ENCODE measurements at places on chromosomes 7 and 10. TPM values are rescaled to one million over a fixed set of nuclear protein-coding genes. Genes with fewer than 3 reads are reported as not detected.

DNA sequence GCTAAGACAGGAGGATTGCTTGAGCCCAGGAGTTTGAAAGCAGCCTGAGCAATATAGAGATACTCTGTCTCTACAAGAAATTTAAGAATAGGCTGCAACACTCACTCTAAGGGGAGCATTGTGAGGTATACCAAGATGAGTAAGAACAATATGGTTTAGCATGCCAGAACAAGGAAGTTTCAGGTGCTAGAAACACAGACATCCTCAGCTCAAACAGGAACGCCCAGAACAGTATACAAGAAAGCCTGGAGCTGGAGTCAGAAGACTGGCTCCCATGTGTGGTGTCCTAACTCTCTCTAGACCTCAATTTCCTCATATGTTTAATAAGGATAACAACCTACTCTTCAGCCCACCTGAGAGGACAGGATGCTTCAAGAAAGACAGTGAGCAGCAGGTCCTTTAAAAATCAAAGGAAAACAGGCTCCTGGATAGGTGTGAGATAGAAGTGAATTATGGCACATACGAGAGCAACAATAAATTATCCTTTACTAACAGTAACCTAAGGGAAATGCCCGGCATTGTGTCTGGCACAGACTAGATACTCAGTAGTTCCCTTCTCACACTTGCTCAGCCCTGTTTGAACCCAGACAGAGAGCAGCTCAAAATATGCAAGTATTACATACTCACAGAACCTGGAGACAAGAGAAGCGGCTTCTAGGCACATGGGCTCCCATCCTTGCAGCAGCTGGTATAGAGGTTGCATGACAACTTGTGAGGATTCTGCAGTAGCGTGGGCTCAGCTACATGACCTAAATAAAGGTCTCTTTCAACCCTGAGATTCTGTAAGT, 45.4 kb downstream of the KAT6B start:
- H3K27ac ChIP-seq: no peak overlapping the region
- no peaks in the 10 kb centered on the region for H3K4me1 ChIP-seq
- H3K27me3 ChIP-seq: no peaks in the 10 kb centered on the region
- DNase-seq: no peak

PLAU gene
- total RNA-seq: 15.3 TPM

GRCh38 chr7:36349626-36350025, 40.0 kb upstream of the ANLN start:
- H3K27me3 ChIP-seq: no peaks in the 10 kb centered on the region
- H3K4me3 ChIP-seq: no peak overlapping the region
- H3K36me3 ChIP-seq: no peaks in the 10 kb centered on the region
- DNase-seq: no peak

- no peak for DNase-seq
- no peaks in the 10 kb centered on the region for H3K27me3 ChIP-seq
- no peak overlapping the region for H3K4me3 ChIP-seq
- H3K4me1 ChIP-seq: no peaks in the 10 kb centered on the region
Observed at GRCh38 chr10:19245889-19246752, 197.5 kb downstream of the MALRD1 start.

HOXA6 gene
- 19.1 TPM for total RNA-seq

DNA sequence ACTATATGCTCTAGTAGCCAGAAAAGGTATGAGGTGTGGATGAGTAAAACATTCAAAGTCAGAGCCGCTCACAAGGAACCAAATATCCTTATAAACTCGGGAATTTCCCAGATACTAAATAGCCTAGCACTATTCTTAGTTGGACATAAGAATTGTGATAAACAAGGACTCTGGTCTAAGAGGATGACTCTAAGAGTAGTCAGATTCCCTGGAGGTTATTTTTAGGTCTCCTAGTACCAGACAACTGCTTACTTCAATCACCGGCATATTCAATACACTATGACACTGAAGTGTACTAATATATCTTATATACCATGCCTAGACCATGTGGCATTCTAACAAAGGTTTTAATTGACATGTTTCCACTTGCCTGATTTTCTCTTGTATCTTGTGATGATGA, 56.5 kb downstream of the LMBR1 start:
- no peak overlapping the region for H3K4me3 ChIP-seq
- no peaks in the 10 kb centered on the region for H3K27me3 ChIP-seq
- DNase-seq: no peak
- H3K27ac ChIP-seq: no peak overlapping the region

NCF1 gene
- not detected for total RNA-seq

PRR15 gene
- 2.3 TPM for total RNA-seq

DNA sequence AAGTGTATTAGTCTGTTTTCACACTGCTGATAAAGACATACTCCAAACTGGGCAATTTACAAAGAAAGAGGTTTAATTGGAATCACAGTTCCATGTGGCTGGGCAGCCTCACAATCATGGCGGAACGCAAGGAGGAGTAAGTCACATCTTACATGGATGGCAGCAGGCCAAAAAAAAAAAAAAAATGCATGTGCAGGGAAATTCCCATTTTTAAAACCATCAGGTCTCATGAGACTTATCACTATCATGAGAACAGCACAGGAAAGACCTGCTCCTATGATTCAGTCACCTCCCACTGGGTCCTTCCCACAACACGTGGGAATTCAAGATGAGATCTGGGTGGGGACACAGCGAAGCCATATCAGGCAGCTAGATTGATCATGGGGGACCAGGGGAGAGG, 136.8 kb downstream of the EXOC4 start:
- H3K27me3 ChIP-seq: no peaks in the 10 kb centered on the region
- H3K36me3 ChIP-seq: no peaks in the 10 kb centered on the region
- H3K27ac ChIP-seq: no peak overlapping the region
- DNase-seq: no peak
- H3K4me1 ChIP-seq: no peaks in the 10 kb centered on the region

DNA sequence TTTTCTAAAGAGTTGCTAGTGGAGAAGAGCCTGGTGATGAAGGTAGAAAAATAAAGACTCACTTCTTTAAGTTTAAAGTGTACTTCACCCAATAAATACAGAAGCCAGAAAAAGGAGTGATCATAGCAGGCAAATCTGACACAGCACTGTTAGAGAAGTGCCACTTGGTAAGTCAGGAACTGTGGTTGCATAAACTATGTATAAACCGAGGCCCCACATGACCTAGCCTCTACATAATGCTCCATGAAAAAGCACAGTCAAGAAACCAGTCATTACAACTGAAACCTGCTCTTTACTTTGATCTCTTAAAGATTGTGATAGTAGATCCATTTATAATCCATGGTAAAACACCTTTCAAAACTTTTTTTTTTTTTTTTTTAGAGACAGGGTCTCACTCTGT, 172.1 kb upstream of the PHYHIPL start:
- H3K36me3 ChIP-seq: no peaks in the 10 kb centered on the region
- DNase-seq: no peak

GRCh38 chr10:31698181-31698830, 230.3 kb downstream of the ARHGAP12 start:
- no peak overlapping the region for H3K4me3 ChIP-seq
- DNase-seq: peak; percentile 85
- H3K27me3 ChIP-seq: no peaks in the 10 kb centered on the region
- H3K36me3 ChIP-seq: no peaks in the 10 kb centered on the region
- peaks cover 10% of the 10 kb centered on the region for H3K4me1 ChIP-seq

- H3K27me3 ChIP-seq: no peaks in the 10 kb centered on the region
- H3K36me3 ChIP-seq: no peaks in the 10 kb centered on the region
- no peaks in the 10 kb centered on the region for H3K4me1 ChIP-seq
- H3K27ac ChIP-seq: no peak overlapping the region
- no peak for DNase-seq
- no peak overlapping the region for H3K4me3 ChIP-seq
Observed at GRCh38 chr10:86440874-86441843, 74.6 kb upstream of the GRID1 start.

- peaks cover 5% of the 10 kb centered on the region for H3K4me1 ChIP-seq
- no peak for DNase-seq
- H3K27me3 ChIP-seq: no peaks in the 10 kb centered on the region
- peak overlapping the region; percentile 64 for H3K27ac ChIP-seq
- H3K36me3 ChIP-seq: no peaks in the 10 kb centered on the region
Observed at GRCh38 chr7:134804351-134804750, 24.9 kb downstream of the CALD1 start.

DNA sequence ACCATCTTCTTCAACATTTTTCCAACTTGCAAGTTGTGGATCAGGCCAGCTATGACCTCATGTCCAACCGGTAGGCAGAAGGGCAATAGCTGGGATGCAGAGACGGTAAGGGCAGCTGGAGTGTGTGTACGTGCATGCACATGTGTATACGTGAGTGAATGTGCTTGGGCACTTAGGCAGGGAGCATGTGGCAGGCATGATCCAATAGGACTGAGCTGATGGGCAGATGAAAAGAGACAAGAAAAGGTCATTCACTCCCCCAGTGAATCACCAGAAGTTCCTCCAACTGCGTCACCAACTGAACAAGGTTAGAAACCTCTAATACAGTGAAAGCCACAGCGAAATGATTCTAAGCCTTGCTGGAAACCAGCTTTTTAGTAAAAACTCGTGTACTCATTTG, 176.1 kb downstream of the FGFR2 start:
- H3K36me3 ChIP-seq: no peaks in the 10 kb centered on the region
- no peak overlapping the region for H3K27ac ChIP-seq
- no peak for DNase-seq
- no peaks in the 10 kb centered on the region for H3K27me3 ChIP-seq
- H3K4me3 ChIP-seq: no peak overlapping the region

DNA sequence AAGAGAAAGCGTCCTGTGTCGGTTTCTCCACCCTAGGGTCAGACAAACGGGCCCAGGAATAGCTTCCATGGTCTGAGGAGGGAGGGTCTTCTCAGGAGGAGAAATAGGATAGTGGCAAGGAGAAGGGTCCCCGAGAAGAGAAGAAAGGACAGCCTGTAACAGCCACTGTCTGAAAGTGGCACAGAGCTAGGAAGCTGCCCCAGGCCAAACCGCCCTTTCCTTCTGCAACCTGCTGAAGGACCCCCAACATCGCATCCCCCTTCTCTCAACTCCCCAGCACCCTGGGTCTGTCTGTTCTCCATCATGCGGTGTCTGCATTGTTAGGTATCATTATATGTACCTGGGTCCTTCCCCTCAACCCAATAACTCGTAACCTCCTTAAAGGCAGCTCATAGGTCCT, 47.1 kb downstream of the COL17A1 start:
- H3K27ac ChIP-seq: no peak overlapping the region
- no peak overlapping the region for H3K4me3 ChIP-seq
- H3K4me1 ChIP-seq: no peaks in the 10 kb centered on the region
- no peaks in the 10 kb centered on the region for H3K36me3 ChIP-seq
- no peak for DNase-seq
- H3K27me3 ChIP-seq: no peaks in the 10 kb centered on the region

GRCh38 chr7:54940748-54941147, 78.1 kb upstream of the EGFR start:
- no peak for DNase-seq
- H3K4me3 ChIP-seq: no peak overlapping the region
- H3K4me1 ChIP-seq: no peaks in the 10 kb centered on the region
- no peaks in the 10 kb centered on the region for H3K27me3 ChIP-seq

PLA2G12B gene
- not detected for total RNA-seq

GRCh38 chr7:107946451-107946850, 55.5 kb downstream of the DLD start:
- no peaks in the 10 kb centered on the region for H3K4me1 ChIP-seq
- DNase-seq: no peak
- no peak overlapping the region for H3K27ac ChIP-seq
- no peak overlapping the region for H3K4me3 ChIP-seq
- H3K27me3 ChIP-seq: no peaks in the 10 kb centered on the region

DNA sequence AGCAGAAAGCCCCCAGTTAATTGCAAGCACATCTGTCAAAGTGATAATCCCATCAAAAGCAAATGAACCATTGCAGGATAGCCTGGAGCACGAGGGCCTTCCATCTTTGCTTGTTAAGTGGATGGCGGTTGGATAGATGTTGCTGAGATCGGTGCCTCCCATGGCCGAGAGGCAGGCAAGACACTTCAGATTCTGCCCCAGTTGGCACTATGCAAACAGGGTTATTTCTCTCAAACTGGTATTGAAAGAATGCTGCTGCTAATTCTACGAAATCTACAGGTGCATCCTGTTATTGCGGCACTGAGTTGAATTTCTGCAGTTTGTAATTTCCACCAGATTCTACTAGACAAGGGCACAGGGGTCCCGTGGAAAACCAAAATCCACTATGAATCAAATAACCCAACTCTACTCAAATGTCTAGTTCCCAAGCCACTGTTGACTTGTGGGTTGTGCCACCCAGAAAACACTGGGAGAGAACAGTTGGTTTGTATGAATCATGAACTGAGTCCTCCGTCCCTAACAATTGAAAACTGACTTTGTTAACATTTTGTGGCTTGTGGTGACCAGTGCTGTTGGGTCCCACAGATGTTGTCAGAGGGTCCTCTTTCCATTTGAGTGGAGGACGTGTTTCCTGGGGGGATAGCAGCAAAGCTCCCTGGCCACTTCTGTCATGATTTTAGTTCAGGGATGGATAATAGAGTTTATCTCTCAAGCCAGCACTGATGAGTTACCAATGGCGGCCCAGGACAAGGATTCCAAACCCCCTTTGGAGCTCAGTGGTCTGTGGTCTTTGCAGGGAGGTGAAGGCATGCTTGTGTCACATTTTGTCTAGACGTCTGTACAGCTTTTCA, 7.1 kb upstream of the IL2RA start:
- H3K27me3 ChIP-seq: no peaks in the 10 kb centered on the region
- no peaks in the 10 kb centered on the region for H3K36me3 ChIP-seq
- no peak overlapping the region for H3K27ac ChIP-seq
- no peak for DNase-seq
- no peaks in the 10 kb centered on the region for H3K4me1 ChIP-seq
- H3K4me3 ChIP-seq: no peak overlapping the region

GRCh38 chr7:10733747-10734146, 239.9 kb upstream of the PHF14 start:
- no peaks in the 10 kb centered on the region for H3K27me3 ChIP-seq
- no peaks in the 10 kb centered on the region for H3K36me3 ChIP-seq
- H3K27ac ChIP-seq: no peak overlapping the region
- H3K4me3 ChIP-seq: no peak overlapping the region
- DNase-seq: no peak

- no peaks in the 10 kb centered on the region for H3K4me1 ChIP-seq
- no peaks in the 10 kb centered on the region for H3K36me3 ChIP-seq
- H3K27me3 ChIP-seq: no peaks in the 10 kb centered on the region
- no peak overlapping the region for H3K27ac ChIP-seq
Observed at GRCh38 chr10:114283091-114283490, 44.0 kb downstream of the VWA2 start.

DNA sequence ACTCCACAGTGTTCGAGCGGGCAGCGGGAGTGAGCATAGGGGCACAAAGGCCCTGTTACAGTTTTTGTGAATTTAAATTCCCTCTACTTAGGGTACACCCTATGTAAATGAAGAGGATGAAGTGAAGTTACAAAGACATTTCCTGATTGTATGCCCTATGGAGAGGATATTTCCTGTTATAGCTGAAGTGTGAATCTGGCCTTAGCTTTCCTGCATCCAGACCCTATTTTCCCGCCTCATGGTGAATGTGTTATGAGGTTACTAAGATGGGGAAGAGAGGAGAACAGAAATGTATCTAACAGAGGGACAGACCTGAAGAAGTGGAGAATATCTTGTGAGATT, 37.8 kb upstream of the COMMD3 start:
- no peaks in the 10 kb centered on the region for H3K27me3 ChIP-seq
- H3K4me3 ChIP-seq: no peak overlapping the region
- H3K36me3 ChIP-seq: no peaks in the 10 kb centered on the region
- DNase-seq: no peak
- H3K27ac ChIP-seq: no peak overlapping the region
- no peaks in the 10 kb centered on the region for H3K4me1 ChIP-seq

POU6F2 gene
- total RNA-seq: not detected
